ENCODE measurements at places on chromosomes 1 and 21.

DNA sequence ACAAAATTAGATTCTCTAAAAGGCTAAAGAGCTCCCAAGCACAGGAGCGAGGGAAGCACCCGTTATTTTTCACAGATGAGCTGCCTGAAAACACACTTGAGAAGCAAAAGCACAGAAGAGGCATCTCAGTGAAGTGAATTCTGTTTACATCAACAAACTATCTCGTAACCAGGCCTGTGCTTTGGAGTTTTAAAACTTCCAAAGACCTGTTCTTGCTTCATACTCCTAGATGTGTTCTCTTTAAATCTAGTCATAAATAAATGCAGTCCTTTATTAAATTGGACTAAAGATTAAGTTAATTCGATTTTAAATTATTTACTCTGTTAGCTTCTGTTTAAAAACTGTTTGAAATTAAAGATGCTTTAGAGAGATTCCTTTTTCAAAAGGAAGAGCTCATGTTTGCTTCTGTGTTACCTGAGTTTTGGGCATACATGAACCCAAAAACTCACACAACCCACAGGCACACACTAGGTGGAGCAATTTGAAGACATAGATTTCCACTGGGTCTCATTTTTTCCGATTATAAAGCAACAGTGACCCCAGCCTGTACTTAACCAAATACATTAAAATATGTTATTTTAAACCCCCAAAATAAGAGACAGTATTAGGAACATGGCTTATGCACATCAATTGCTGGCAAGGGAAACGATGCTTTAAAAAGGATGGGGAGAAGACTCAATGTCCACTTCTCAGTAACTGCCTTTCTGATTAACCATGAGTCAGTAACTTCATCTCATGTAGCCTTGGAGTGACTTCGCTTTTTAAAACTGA lies 648.2 kb downstream of the SMYD3 start:
- DNase-seq = no peak

DNA sequence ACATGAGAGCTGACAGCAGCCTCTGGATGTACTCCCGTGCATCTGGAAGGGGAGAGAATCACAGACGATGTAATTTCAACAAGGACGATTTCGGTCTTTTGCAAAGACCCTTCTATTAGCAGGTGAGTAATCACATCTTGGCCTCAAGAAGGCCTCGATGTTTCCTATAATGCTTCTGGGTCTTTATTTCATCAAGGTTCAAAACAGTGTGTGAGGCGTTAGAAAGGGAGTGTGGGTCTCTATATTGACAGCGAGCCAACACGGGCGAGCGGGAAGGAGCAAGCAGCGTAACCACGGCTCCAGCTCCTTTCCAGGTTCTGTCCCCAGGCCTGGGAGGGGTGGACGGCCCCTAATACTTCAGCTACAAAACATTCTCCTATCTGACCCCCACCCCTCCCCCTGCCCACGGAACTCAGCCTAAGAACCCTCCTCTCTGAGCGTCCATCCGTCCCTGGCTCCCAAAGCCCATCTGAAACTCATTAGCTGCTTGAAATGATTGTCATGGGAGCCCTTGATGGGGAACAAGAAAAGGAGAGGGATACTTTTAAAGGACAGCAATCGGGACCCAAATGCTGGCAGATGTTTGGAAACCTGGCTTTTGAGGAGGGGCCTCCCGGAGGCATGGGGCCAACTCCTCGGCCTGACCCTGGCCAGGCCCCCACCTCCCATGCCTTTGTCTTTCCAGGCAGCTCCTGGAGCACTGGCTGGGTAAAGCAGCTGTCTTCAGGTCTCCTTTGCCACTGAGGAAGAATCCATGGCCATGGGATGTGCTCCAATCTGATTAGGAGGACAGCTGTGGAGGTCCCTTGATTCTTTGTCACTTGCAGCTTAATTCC lies 250.8 kb downstream of the FOXD2 start:
- no peak for DNase-seq

- peak; percentile 42 for DNase-seq
Measured at GRCh38 chr1:151720974-151721787, at the start of gene RIIAD1. TSS of gene RIIAD1 (plus strand) at chr1:151721522. CDS start at chr1:151721537, 15 bp downstream.

- no peak for DNase-seq
Measured at GRCh38 chr1:228723287-228723686, 12.0 kb upstream of the RHOU start.

DNA sequence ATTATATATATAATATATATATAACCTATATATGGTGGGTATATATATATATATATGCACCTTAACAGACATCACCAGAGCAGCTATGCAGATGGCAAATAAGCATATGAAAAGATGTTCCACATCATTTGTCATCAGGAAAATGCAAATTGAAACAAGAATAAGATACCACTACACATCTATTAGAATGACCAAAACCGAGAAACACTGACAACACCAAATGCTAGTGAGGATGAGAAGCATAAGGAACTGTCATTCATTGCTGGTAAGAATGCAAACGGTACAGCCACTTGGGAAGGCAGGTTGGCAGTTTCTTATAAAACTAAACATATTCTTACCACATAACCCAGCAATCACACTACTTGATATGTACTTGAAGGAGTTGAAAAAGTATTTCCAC lies 219.8 kb upstream of the PRMT6 start:
- no peak for DNase-seq

GRCh38 chr21:31668651-31669491 lies 9.4 kb downstream of the SOD1 start:
- peak; percentile 60 for DNase-seq

- no peak for DNase-seq
Measured at GRCh38 chr1:36506276-36506920, 23.7 kb upstream of the CSF3R start.

DNA sequence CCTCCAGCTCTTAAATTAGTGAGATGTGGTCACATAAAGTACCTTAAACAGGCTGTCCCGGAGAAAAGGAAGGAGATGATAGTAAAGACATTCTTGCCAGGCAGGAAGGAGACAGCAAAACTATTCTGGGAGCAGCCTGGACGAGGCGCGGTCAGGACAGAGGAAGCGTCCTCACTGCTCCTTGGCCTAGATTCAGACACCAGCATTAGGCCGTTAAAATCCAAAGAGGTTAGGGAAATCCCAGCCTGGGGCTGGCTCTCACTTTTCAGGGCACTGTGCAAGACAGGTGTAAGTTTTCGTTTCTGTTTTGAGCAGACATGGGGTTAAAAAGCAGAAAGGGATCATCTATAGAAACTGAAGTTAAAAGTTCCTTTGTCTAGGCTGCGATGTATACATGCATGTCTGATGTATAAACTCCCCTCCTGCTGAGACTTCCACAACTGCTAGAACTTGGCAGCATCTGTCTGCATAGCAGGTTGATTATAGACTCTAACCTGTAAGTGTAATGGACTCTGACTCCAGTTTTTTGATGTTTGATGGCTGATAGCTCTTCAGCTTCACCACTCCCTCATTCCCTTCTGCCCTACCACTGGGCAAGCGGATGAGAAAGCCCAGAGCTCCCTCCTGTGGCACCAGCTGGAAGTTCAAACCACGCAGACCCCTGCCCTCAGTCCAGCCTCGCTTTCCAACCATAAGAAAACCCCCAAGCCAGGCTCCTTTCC lies 21.5 kb downstream of the STPG1 start:
- peak; percentile 80 for DNase-seq

DNA sequence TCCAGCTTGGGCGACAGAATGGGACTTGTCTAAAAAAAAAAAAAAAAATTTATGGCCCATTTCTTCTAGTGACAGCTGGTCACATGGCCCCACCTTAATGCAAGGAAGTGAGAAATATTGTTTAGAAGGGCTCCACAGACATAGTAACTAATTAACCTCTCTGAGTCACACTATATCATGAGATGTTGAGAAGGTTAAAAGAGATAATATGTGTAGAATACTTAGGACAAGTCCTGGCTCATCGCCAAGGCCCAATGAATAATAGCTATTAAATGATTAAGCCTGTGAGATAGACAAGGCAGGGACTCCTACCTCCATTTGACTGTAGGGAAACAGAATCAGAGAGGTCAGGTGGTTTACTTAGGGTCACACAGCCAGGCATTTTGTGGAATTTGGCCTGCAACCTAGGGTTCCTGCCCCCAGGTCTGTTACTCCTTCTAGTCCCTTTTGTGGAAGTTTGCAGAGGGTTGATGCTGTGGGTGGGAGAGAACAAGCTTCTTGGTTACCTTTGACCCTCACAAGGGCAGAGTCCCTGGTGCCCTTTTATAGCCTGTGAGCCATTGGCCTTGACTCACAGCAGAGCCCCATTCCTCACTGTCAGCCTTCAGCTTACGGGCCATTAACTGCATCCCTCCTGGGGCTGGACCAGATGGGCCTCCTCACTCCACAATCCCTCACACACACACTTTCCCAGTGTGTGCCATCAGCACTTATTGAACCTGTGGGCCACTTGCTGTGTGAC lies 48.5 kb downstream of the OPRD1 start:
- DNase-seq = no peak

DNA sequence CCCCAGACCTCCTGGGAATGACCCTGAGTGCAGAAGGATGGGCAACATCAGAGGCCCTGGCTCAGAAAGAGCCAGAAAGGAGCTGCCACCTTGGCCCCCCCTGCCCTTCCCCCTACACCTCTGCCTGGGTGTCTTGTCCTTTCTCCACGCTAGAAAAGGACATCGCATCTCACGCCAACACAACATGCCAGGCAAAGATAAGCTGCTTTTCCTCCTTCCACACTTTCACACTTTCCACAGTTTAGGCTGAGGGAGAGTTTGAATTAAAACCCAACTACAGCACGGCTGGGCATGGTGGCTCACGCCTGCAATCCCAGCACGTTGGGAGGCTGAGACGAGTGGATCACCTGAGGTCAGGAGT lies 109.5 kb downstream of the SPSB1 start:
- no peak for DNase-seq

- no peak for DNase-seq
Measured at GRCh38 chr1:115189814-115190539, 100.7 kb upstream of the TSPAN2 start.

DNA sequence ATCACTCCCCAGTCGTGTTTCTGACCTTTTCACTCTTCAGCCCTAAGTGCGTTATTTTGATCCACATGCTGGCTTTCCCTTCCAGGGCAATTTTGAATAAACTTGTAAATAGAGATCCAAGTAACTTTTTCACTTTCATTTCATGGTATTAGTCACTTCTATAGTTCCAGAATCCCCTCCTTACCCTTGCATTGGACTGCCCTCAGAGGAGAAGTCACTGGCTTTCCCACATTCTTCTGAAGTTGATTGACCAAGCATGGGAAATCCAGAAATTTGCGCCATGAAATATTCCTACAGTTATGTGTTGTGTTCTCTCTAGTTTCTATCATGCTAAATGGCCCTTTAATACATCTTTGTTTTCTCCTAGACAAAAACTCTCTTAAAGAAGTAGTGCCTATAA lies 177.3 kb upstream of the GORAB start:
- DNase-seq = no peak

DNA sequence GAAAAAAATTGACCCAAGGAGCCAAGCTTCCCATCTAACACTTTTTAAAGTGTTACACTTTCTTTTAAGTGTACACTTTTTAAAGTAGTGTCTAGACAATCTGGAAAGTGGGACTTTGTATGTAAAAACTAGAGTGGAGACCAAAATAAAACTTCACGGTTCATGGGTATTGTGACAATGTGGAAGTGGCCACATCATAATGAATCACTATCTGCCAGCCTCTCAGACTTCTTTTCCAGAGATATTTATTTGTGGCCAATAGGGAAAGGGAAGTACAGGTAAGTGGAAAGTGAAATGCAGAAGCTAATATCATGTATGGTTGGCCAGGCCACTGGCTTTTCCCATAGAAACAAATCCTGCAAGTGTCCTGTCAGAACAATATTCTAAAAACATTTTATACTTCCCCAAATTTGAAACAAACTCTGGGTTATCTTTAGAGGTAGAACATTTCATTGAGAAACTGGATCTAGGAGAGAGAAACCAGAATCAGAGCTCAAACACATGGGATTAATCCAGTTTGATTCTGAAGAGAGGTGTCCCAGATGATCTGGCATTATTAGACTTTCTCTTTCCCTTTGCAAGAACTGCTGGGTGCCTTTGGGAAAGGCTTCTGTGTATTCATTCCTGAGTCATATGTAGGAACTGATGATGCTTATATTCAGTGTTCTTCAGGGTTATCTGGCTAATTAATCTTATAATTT lies 2.0 kb downstream of the TNFSF18 start:
- no peak for DNase-seq

DNA sequence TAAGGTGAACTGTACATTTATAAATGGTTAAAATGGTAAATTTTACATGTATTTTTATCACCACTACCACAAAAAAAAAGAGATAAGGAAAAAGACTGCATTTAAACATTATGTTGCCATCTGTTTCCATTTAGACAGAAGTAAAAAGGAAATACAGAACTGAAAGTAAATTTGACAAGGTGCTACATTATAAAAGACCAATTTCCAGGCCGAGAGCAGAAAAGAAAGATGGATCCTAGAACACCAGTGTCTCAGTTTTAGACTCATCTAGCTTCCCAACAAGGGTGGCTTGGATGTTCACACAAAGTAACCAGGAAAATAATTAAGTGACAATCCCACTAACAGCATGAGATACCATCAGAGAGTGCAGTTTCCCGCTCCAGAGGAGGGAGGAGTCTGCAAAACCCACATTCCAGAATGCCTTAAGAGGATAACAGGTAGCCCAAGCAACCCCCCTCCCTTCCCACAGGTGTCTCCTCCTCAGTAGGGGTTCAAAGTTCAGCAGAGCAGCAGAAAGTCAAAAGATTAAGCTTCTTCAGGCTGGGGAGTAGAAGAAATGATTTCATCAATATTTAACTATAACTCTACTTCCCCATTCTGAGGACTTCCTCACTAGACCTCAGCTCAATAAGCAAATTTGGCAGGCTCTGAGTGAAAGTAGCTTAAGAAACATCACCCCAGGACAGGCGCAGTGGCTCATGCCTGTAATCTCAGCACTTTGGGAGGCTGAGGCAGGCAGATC lies 11.8 kb downstream of the TPM3 start:
- peak; percentile 13 for DNase-seq

DNA sequence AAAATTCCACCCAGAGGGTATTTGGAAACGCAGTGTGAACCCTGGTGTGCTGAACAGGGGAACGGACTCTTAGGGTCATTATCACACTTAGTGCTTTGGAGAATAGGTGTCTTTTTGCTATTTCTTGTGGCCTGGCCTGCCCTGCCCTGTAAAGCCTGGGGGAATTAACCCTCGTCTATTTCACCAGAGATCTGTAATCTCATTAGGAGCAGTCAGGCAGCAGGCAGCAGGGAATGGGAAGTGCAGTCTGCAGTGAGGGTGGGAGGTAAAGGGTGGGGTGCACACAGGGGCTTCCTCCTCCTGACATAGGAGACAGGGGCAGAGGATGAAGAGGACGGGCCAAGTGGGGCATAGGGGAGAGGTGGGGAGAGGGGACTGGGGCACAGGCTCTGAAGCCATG lies 1.1 kb upstream of the SLC1A7 start:
- DNase-seq = no peak

DNA sequence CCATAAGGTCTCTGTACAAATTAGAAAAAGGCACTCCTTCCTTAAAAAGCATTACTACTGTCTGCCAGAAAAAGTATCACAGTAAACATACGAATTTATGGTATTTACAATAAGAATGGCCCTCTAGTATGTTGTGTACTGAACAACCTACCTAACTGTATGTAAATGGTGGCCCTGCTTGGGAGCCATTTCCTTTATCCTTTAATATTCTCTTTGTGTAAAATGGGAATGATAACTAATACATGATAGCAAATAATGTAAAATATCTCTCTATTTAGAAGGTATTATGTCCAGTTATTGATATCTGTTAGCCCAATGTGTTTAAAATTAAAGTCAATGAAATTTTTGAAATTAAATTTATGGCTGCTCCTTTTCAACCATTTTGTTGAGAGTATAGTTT lies 5.2 kb downstream of the DR1 start:
- DNase-seq = no peak

- DNase-seq = no peak
Measured at GRCh38 chr1:117846674-117847425, 82.6 kb downstream of the GDAP2 start.

GRCh38 chr1:165852871-165853270 lies 25.5 kb downstream of the UCK2 start:
- DNase-seq = no peak

- DNase-seq = no peak
Measured at GRCh38 chr1:63101336-63101735, 221.0 kb upstream of the FOXD3 start.

All from activated CD4-positive, alpha-beta T cell treated with anti-CD3 and anti-CD28 coated beads, Interleukin-2, Interleukin-6, amounts not matched to agents 100 ng/mL and 50 ng/mL, durations not matched to agents 16 hours and 8 hours (primary cell).